ENCODE measurements at places on chromosomes 11 and 22.

GRCh38 chr22:48705159-48705916 is 1122.3 kb downstream of the BRD1 start:
- no peak for DNase-seq

DNA sequence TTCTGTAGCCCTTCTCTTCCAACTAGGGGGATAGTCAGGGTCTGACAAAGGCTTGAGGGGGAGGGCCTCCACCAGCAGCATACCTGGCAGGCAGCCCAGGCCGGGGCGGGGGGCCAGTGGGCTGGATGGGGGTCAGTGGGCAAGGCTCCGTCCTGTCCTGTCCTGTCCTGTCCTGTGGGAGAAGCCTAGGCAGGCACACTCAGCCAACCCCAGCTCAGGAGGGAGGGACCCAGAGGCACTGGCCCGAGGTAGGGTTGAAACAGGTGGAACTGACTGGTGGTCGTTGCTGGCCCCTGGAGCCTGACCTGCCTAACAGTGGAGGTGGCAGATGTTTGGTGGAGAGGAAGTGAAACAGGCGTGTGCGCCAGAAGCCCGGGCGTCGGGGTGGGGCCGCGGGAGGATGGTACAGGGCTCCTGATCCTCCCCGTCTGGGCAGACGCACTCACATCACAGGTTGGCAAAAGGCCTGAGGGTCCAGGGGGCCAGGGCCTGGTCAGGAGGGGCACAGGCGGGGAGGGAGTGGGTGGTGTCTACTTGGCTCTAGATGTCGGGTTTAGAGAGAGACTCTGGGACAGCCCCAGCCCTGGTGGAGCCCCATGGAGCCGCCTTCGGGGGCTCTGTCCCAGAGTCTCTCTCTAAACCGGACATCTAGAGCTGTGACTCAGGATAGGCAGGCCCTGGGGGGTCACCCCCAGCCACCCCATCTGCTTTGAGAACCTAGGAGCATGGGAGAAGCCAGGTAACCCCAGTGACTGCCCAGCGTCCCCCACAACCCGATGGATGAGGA is 32.5 kb upstream of the GRAMD4 start:
- no peak for DNase-seq

DNA sequence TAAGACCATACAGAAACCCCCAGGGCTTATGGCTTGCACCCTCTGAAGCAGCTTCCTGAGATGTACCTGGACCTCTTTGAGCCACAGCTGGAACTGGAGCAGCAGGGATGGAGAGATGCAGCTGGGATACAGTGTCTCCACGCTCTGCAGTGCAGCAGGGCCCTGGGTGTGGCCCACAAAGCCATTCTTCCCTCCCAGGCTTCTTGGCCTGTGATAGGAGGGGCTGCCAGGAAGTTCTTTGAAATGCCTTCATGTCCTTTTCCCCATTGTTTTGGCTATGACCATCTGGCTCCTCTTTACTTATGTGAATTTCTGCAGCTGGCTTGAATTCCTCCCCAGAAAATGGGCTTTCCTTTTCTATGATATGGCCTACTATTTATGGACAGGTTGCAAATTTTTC is 37.1 kb upstream of the RAB38 start:
- no peak for DNase-seq

DNA sequence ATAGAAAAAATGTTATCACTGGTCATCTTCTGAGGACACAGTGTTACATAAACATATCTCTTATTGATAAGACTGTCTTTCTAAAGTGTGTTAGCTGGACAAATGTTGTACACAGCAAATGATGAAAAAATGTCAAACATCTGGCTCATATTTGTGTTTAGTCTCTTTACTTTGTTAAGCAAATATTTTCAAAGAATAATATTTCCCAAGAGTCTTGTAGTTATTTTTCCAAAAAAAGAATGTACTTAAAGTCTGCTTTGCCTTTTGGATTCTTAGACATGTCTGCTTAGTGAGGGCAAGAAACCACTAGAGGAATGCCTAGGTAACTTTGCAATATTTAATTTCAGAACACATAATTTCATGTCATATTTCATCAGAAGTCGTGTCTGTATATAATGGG is 23.9 kb upstream of the CCDC179 start:
- DNase-seq: no peak

GRCh38 chr22:23844739-23845202 is 6.0 kb upstream of the DERL3 start:
- DNase-seq: no peak

DNA sequence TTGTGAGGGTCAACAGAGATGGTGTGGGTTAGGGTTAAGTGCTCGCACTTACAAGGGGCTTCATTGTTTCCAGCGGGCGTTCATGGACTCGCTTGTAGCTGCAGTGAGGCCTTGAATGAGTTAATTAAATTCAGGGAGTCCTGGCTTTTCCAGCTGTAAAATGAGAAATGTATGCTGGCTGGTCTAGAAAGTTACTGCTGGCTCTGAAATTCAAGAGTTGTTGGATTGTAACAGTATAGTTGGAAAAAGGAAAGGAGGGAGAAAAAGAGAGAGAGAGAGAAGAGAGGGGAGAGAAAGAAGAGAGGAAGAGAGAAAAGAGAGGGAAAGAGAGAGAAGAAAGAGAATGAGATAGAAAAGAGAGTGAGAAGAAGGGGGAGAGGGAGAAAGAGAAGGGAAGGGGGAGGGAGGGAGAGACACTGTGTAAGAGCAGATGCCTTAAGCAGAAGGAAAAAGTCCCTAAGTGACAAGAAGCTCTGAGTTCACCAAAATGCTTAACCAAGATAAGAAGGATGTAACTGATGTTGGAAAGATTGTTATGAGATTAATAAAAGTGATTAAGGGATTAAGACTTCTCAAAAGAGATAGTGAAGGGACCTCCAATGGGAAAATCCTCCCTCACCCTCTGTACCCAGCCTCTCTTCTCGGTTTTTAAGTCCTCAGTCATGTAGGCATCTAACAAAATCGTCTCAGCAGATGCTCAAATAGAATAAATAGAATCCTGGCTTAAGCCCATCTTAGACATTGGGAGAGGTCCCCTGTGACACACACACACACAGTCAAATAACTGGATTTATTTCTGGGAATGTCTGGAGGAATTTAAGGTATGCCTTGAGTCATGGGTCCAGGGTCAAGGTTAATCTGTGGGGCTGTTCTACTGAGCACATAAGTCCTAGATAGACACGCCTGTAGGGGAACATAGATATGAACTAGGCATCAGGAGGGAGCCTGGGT is 477.9 kb downstream of the MIAT start:
- no peak for DNase-seq

DNA sequence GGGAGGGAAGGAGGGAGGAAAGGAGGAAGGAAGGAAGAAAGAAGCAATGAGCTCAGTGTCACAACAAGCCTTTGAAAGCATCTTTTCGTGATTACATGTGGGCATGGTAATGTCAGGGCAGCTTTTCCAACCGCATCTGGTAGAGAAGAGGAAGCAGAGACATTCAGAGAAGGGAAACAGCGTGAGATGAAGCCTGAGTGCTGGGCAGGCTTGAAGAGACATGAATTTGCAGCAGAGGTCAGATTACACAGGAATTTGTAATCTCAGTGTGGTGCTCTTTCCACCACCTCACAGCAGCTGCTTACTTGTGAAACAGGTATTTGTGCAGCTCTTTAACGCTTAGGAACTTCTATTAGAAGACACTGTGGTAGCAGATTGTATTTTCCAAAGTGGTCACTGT is 289.5 kb upstream of the C11orf87 start:
- no peak for DNase-seq

- DNase-seq: no peak
These were observed 911 bp downstream of the A4GALT start for GRCh38 chr22:42719656-42720262.
